GM12878 (cell line): ENCODE measurements at places on chromosomes 2 and 18. TPM values are rescaled to one million over a fixed set of nuclear protein-coding genes. Genes with fewer than 3 reads are reported as not detected.

DNA sequence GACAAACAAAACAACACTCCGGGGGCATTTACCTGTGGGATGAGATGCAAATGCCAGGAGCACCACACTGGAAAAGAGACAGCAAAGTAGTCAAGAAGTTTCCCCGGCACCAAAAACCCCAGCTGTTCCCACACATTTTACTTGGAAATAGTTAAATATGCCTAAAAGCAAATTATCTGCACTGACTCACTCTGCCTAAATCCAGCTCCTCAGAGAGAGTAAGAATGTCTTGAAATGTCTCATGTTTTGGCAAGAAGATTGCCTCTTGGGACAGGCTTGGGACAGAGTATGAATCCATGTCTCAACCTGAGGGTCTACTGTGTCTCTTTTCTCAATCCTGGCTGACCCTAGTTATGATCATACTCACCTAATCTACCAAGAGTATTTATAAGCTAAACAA is 87.5 kb upstream of the RIOK3 start:
- DNase-seq = no peak

GRCh38 chr2:36322108-36322507 is 33.5 kb upstream of the CRIM1 start:
- DNase-seq = no peak

DNA sequence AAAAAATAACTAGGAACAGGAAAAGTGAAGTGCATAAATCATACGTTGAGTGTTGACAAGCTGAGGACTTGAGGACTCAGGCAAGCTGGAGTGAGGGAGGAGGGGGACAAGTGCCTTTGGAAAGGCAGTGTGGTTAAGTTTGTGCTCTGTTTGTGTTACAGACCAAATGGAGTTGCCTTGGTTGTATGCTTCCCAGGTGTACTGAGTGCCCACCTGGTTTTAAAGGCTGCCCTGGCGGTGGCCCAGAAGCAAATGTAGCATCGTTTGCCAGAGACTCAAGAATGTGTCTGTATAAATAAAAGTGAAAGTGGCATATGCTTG is 240.9 kb downstream of the PRKCE start:
- DNase-seq = no peak

DNA sequence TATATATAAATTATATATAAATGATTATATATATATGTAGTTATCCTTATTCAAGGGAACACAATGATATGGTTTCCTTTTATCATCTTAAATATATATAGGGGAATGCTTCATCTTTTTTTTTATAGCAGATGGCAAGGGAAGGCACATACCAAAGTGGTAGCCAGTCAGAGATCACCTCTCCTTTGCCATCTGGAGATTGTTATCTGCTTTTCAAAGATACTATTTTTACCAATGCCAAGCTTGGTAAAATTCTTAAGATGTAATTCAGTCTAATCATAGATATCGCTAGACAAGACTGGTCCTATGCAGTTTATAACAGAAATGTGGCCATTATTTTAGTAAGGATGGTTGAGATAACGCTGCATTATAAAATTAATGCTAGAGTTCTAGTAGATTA is 64.7 kb upstream of the DSEL start:
- no peak for DNase-seq

- no peak for DNase-seq
Measured at GRCh38 chr2:217076657-217077232, 216.9 kb upstream of the TNP1 start.

Gene CNRIP1
- polyA plus RNA-seq = not detected in 2 replicates

Gene SP140
- polyA plus RNA-seq = 85.4 and 85.7 TPM in 2 replicates
